Lower leg skin (tissue), 4 donors: ENCODE measurements at places on chromosomes 6 and 20.

DNA sequence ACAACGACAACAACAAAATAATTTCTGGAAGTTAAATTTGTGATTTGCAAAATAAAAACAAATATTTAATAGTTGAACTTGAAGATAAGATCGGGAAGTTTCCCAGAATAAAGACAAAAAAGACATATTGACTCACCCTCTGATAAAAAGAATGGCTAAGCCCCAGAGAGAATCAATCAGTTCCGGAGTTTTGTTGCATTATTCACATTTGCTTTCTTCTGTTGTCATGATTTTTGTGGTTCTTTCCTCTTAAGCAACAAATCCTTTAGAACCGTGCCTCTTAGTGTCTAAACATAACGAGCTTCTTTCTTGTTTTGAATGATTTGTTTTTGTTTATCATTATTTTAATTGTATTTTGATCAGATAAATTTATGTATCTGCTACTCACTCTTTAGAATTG lies 337.7 kb upstream of the PRND start:
- no peak for DNase-seq

- DNase-seq, result no peak
These were observed 205.2 kb upstream of the CEP162 start for GRCh38 chr6:84432619-84433018.

DNA sequence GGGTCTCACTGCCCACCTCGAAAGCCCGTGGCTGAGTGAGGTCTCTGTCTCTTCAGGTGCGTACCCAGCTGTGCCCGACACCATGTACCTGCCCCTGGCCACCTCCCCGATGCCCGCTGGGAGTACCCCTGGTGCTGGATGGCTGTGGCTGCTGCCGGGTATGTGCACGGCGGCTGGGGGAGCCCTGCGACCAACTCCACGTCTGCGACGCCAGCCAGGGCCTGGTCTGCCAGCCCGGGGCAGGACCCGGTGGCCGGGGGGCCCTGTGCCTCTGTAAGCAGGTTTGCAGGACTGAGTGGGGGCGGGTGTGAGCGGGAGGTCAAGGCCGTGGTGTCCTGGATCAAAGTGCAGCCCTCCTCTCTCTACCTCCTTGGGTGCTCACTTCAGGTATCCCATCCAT lies 4.7 kb downstream of the CCN5 start:
- no peak for DNase-seq

GRCh38 chr6:16320533-16321340 lies 82.3 kb downstream of the GMPR start:
- peak; percentile 57 for DNase-seq

DNA sequence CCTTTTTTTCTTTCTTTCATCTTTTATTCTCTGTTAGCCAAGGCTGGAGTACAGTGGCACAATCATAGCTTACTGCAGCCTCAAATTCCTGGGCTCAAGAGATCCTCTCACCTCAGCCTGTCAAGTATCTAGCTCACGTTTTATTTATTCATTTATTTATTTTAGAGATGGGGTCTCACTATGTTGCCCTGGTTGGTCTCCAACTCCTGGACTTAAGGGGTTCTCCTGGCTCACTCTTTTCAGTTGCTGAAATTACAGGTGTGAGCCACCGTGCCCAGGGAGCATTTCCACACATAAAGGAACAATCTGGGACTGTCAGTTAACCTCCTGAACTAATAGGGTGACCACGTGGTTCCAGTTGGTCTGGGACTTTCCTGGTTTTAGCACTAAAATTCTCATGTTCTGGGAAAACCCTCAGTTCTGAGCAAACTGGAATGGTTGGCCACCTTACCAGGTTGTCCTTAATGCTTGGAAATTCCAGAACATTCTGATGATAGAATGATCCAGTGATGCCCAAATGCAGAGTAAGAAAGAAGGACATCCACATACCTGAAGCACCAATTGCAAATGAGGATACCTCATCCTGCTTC lies 105.5 kb upstream of the ZNF217 start:
- no peak for DNase-seq

DNA sequence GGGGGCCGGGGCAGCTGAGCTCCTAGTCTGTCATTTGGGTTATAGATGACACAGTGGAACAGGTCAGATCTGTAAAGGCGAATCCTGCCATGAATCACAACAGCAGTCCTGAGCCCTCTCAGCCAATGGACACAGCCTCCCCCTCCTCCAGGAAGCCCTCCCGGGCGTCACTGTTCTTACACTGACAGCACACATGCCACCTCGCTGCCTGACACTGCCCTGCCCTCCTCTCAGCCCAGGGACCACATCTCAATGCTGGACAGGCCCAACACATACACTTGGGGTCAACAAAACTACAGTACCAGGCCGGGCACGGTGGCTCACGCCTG lies 26.8 kb downstream of the ZBTB46 start:
- DNase-seq, result no peak

DNA sequence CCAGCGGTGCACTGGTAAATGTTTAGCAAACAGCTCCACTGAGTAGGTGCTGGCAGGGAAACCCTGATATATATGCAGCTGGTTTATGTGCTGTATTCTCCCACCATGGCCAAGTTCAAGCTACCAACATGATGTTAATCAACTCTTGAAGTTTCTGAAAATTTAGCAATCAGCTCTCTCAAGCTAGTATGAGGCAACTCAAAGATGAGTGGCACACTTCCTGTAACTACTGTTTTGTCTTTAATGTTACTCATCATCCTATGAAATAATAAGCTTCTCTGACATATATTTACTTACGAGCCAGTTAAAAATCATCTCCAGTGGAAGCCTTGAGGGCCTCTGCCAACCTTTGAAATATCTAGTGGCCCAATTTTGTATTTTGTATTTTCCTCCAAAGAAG lies 54.7 kb downstream of the TRMT6 start:
- DNase-seq, result no peak

GRCh38 chr6:1416191-1416760 lies 26.9 kb downstream of the FOXF2 start:
- no peak for DNase-seq

DNA sequence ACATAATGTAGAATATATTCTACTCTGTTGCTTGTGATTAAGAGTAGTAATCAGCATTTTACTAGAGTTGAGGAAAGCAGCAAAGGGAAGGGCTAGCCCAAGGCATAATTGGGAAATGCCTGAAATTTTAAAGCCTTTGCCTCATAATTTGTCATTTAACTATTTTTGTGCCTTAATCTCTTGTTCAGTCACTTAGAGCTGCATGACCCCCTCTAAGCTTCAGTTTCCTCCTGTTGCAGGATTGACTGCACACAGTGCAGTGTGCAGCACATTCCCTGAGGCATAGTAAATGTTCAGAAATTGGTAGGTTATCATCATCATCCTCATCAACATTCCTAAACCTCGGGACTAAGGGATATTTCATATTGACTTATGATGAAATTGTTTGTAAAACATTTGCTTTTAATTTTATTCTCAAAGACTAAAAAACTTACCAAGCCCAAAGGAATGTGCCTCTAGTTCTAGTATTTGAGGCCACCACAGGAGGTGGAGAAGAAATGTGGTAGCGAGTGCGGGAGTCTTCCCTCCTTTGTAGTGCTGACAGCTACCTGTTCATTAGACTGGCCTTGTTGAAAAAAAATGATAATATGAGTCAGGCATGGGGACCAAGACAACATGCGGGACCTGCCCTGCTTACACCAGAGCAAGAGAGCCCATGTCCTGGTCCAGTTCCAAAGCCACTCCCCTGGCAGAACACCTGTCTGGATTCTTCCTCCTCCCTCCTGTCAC lies 14.8 kb upstream of the TENT5A start:
- no peak for DNase-seq

DNA sequence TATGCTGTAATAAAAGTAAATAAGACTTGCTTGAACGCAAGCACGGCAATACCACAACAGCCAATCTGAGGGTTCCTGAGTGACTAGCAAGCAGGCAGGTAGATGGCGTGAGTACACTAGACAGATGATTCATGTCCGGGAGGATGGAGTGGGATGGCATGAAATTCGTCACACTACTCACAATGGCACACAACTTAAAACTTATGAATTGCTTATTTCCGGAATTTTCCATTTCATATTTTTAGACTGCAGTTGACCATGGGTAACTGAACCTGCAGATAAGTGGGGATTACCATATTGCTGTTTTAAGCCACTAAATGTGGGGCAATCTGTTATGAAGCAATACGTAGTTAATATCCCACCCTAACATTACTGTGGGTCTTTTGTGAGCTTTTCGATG lies 93.6 kb upstream of the NFATC2 start:
- DNase-seq, result no peak

DNA sequence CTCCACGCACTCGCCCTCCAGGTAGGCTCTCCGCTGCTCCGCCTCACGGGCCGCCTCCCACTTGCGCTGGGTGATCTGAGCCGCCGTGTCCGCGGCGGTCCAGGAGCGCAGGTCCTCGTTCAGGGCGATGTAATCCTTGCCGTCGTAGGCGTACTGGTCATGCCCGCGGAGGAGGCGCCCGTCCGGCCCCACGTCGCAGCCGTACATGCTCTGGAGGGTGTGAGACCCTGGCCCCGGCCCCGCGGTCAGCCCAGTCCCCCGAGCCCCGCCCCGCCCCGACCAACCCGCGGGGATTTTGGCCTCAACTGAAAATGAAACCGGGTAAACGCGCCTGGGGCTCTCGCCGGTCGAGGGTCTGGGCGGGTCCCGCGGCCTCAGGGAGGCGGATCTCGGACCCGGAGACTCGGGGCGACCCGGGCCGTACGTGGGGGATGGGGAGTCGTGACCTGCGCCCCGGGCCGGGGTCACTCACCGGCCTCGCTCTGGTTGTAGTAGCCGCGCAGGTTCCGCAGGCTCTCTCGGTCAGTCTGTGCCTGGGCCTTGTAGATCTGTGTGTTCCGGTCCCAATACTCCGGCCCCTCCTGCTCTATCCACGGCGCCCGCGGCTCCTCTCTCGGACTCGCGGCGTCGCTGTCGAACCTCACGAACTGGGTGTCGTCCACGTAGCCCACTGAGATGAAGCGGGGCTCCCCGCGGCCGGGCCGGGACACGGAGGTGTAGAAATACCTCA lies 598 bp downstream of the HLA-B start:
- DNase-seq, result no peak

GRCh38 chr20:43477193-43477592 lies 19.5 kb downstream of the SRSF6 start:
- no peak for DNase-seq

DNA sequence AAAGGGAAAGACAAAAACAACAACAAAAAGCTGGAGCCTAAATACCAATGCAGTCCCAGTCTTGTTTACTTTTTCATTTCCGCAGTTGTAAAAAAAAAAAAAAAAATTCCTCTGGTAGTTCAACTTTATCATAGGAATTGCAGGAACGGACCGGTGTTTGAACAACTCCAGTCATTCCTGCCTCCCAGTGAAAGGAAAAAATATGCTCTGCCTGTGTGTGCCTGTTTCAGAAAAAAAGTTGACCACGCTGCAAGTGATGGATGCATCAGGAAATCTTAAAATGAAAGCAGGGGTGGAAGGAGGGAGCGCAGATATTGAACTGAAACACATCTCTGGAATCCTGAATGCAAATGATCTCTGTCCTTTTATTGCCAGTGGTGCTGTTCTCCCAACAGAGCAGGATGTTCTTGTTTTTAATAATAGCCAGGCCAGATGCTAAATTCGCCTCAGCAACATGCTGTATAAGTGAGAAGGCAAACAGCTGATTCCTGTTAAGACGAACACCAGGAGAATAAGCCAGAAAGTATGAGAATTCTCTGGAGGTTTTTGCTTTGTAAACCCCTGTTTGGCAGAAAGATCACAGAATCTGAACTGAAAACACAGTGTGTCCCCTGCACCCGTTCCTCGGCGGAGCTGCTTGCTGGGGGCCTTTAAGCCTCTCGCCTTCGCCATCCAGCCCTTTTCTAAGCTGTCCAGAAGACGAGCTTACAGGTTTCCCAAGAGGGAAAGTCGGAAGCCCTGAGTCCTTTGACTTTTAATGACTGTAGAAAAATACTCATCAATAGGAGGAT lies 178.4 kb upstream of the SUPT3H start:
- no peak for DNase-seq

GRCh38 chr20:48657426-48658197 lies 170.2 kb downstream of the PREX1 start:
- DNase-seq, result peak; percentile 90

DNA sequence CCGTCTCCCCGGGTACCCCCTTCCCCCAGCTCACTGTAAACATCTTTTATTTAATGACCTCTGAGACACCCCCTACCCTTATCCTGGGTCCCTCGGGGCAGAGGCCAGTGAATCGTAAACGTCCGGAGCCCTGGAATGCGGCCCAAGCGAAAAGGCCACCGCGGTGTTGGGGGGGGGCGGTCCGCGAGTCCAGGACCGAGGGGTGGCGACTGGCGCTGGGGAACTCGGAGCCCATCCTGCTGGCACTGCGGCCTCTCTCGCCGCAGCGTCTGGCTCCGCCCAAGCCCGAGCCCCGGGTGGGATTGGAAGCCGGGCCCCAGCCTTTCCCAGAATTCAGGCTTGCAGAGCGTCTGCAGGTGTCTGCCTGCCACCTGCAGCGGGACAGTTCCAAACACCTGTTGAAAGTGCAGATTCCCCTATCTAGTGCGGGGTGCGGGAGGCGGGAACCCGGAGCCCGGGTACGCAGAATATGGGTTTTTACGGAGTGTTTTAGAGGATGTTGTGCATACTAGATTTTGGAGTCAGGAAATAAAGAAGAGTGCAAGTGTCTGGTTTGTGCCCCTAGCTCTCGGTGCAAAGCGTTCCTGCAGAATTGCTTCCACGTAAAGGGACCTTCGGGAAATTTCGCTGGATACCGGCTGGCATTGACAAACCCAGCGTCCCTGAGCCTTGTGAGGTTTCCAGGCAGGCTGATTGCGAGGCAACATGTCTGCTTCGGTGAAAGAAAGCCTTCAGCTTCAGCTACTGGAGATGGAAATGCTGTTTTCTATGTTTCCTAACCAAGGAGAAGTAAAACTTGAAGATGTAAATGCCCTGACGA lies 800 bp downstream of the RWDD2A start:
- DNase-seq, result peak; percentile 90

- DNase-seq, result no peak
These were observed 64.4 kb downstream of the UBE2V1 start for GRCh38 chr20:50048420-50049166.

DNA sequence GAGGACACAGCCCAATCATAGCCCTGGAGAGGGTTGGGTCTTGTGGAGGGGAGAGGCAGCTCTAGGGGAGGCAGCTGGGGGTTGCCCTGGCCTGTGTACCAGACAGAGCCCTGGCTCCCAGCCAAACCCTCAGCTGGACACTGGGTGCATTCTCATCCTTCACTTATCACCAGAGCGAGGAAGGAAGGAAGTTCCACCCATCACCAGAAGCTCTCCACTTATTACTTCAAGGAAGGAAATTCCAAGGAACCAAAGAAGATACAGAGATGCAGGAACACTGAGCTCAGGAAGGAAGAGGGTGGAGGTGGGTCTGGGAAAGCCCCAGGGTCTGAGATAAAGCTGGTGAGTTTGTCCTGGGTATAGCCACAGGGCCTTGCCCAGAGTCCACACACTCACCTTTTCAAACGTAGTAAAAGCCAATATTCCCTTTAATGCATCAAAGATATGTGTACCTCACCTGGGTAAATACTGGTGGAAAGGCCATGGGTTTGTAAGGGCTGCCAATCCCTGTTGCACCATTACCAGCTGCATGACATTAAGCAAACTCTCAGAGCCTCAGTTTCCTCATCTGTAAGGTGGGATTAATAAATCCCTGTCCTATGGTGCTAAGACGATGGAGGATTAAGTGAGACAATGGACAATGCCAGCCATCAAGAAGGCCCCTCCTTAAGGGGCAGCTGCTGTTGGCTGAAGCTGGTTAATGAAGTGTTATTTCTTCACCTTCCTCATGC lies 109.7 kb upstream of the NAA20 start:
- DNase-seq, result no peak

GRCh38 chr6:134295953-134296553 lies 21.9 kb downstream of the SGK1 start:
- DNase-seq, result no peak
